ENCODE measurements at places on chromosomes 2 and 18. TPM values are rescaled to one million over a fixed set of nuclear protein-coding genes. Genes with fewer than 3 reads are reported as not detected.

MYL12A gene
- 513 TPM for polyA plus RNA-seq

ATOH8 gene
- polyA plus RNA-seq: 11.2 TPM

CDK15 gene
- polyA plus RNA-seq: 1.1 TPM

EMILIN2 gene
- polyA plus RNA-seq: 11.9 TPM

DCTN1 gene
- 140 TPM for polyA plus RNA-seq

PLEKHB2 gene
- polyA plus RNA-seq: 90.0 TPM

PROM2 gene
- 22.8 TPM for polyA plus RNA-seq

ERMN gene
- polyA plus RNA-seq: 0.10 TPM

DSEL gene
- polyA plus RNA-seq: 24.2 TPM

LYPD1 gene
- polyA plus RNA-seq: 81.9 TPM

VWA3B gene
- 0.40 TPM for polyA plus RNA-seq

SETBP1 gene
- polyA plus RNA-seq: 27.5 TPM

BMP10 gene
- not detected for polyA plus RNA-seq

ROCK1 gene
- polyA plus RNA-seq: 64.2 TPM

C2orf78 gene
- polyA plus RNA-seq: not detected

CRYGD gene
- not detected for polyA plus RNA-seq

- no peak for DNase-seq
Measured at GRCh38 chr2:156333274-156333950, 891 bp upstream of the NR4A2 start.

DNA sequence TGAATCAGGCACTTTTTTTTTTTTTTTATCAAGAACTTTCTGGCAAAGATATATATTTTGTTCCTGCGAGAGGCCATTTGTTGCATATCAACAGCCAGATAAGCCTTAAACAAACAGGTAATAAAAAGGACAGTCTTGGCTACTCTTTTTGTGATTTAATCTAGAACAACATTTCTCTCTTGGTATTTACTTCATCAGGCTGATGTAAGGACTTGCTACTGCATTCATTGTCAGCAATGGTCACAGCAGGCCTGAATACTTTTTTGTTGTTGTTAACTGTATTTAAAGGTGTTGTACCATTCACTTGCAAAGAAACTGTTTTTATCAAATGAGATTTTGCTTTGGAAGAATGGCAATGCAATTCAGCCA is 683.8 kb downstream of the IRS1 start:
- DNase-seq: no peak

DNA sequence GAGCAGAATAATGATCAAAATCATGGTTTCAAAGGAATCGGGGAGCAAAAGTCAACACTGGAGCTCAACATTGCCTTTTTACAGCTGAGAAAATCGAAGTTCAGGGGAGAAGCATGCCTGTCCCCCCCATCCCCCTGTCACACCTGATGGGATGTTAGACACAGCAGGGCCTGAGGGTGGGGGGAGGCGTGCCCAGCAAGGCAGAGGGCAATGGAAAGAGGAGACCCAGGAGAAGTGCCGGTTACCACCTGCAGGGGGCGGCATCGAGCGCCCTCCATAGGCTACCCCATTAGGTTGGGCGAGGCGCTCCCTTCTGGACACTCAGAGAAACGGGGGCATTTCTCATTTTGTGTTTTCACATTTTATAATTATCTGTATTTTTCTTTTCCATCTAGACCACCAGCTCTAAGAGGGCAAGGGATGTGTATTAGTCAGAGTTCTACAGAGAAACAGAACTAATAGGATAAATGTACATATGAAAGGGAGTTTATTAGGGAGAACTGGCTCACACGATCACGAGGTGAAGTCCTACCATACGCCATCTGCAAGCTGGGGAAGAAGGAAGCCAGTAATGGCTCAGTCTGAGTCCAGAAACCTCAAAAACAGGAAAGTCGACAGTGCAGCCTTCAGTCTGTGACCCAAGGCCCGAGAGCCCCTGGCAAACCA is 271.3 kb downstream of the LRATD1 start:
- DNase-seq: no peak

GRCh38 chr18:72542984-72543356 is 1.2 kb downstream of the CBLN2 start:
- no peak for DNase-seq

DNA sequence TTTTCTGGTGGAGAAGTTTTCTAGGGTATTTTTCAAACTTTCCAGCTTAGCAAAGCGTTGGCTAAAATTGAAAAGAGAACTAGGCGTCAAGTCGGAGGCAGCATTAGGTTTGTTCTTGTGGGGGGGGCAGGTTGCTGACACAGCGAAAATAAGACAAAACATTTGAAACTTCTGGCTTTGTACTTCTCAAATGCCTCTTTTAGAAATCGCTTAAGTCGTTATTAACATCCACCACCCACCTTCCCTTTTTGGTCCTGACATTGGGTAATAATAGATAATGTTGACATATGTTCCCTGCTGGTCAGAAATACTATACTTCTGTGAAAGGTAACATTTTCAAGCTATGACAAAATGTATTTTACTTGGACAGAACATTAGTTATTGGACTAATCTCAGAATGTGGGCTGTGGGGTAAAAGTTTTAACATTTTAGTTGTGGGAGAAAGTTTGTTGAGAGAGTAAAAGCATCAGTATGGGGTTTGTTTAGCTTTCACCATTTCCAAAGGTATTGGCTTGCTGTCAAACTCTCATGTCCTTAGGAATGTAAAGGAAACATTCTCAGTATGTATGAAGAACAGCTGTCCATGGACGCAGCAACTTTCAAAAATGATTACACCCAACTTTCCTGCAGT is 88.1 kb upstream of the ZEB2 start:
- DNase-seq: no peak

GRCh38 chr2:236558993-236559978 is 10.3 kb upstream of the ACKR3 start:
- no peak for DNase-seq

- DNase-seq: no peak
Measured at GRCh38 chr2:124053796-124054195, 28.7 kb downstream of the CNTNAP5 start.

GRCh38 chr18:46480226-46480625 is 176.8 kb downstream of the LOXHD1 start:
- no peak for DNase-seq

- no peak for DNase-seq
Measured at GRCh38 chr18:9594823-9595596, 19.3 kb downstream of the PPP4R1 start.

DNA sequence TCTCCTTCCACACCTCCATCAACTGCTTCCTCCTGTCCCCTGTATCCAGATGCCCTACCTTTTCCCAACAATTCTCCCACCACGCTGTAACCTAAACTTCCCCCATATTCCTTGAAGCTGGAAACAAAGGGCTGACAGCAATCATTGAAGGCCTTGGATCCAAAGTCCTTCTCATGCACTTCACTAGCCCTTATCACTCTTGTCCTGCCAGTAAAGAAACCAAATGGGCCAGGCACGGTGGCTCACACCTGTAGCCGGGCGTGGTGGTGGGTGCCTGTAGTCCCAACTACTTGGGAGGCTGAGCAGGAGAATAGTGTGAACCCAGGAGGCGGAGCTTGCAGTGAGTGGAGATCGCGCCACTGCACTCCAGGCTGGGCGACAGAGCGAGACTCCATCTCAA is 11.9 kb upstream of the ADNP2 start:
- no peak for DNase-seq

DNA sequence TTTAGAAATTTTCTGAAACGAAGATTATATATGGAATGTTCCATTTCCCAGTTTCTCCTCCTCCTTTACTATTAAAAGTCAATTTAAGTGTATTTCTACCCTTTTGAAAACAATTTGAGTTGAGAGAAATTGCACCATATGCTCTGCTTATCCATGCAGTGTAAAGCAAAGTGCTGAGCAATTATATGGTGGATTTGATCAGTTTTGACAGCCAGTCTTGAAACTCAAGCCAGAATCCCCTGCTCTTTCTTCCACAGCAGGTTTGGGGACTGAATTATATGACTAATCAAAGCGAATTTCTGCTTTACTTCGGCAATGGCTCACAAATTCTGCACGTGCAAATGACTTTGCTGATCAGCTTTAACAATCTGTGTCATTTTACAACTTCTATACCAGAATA is 1183.6 kb downstream of the LRP1B start:
- no peak for DNase-seq

- DNase-seq: no peak
Measured at GRCh38 chr2:214775971-214776370, 33.5 kb downstream of the BARD1 start.

- DNase-seq: no peak
Measured at GRCh38 chr2:69538249-69538648, 101.0 kb upstream of the NFU1 start.

GRCh38 chr2:67948506-67948905 is 114.3 kb downstream of the C1D start:
- no peak for DNase-seq

DNA sequence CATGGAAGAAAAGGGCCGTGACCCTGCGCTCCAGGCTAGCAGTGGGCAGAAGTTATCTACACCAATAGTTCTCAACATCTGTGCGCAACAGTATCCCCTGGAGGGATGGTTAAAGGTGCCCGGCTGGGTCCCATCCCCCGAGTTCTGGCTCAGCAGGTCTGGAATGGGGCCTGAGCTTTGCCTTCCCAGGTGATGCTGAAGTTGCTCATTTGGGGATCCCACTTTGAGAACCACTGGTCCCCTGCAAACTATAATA is 31.1 kb downstream of the DNMT3A start:
- no peak for DNase-seq

GRCh38 chr2:153819501-153819900 is 52.2 kb upstream of the GALNT13 start:
- no peak for DNase-seq

DNA sequence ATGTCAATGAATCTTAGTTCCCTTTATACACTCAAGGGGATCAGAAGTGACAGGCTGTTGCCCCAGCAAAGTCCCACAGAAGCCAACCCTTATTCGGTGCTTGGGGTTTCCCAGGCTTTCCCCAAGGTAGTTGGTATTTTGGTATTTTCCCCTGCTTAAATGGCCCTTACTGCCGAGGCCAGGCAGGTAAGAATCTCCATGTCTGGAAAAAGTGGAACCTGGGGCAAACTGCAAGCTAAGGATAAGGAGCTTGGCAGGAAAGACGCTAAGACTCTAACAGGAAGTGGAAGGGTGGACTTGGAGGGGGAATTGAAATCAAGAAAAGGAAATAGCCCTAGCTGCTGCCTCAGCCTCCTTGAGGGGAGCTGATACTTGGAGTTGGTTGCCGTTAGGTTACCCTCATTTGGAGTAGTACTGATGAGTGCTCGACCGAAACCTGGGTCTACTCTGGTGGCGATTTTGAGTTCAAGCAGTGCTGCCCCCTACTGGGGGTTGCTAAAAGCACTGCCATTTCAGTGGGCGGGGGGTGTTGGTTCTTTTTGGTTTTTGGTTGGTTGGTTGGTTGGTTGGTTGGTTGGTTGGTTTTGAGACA is 3.3 kb upstream of the GPBAR1 start:
- DNase-seq: no peak

DNA sequence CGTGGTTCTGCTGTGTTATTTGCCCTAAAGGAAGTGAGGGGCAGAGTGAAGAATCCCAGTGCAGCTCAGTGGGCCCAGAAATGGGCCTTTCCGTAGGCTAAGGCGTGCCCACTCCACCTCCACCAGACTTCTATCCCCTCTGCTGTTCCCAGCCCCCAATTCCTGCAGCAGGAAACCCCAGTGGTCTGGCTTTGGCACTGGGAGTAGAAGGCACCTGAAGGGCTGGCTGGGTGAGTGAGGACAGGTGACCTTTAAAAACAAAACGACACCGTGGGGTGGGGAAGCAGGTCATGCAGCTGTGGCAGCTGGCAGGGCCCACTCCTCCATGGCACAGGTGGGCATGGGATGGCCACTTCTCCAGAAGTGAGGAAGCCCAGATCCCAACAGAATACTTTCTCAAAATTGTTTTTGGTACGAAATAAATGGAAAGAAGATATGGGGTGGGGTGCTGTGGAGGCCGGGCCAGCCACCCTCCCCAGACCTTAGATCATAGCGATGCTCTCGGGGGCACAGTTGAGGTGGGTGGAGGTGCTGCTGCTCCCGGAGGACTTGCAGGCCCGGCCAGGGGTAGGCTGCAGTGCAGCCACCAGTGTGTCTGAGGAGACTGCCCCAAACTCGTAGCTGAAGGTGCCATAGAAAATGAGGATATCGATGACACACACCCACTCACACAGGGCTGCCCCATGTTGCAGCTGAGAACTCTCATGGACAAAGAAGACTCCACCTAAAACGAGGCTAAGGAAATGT is 3.2 kb downstream of the RNF181 start:
- no peak for DNase-seq

- DNase-seq: no peak
Measured at GRCh38 chr2:602571-603359, 74.4 kb downstream of the TMEM18 start.

DNA sequence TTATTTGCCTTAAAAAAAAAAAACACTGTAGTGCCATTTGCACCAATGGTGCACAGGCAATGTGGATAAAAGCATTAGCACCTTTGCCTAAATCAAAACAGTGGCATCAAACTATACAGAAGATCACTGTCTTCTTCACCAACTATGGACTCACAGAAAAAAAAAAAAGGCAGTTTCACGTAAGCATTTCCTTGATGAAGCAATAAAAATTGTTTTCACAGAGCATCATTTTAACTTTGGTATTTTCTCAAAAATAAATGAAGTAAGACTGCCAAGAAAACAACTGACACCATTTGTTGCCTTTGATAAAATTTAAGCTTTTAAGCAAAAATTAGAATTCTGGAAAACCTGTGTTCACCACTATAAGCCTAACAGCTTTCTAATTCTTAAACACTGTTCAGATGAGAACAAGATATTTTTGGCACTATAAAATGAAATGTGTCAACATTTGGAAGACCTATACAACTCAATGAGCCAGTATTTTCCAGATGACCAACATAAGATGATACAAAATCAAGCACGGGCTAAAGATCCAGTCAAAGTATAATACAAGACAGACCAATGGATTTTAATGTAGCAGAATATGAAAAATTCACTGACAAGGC is 21.1 kb downstream of the METTL8 start:
- no peak for DNase-seq

- DNase-seq: no peak
Measured at GRCh38 chr2:233519787-233520611, 46.6 kb downstream of the USP40 start.

- DNase-seq: no peak
Measured at GRCh38 chr2:36677996-36678605, 18.4 kb upstream of the VIT start.

DNA sequence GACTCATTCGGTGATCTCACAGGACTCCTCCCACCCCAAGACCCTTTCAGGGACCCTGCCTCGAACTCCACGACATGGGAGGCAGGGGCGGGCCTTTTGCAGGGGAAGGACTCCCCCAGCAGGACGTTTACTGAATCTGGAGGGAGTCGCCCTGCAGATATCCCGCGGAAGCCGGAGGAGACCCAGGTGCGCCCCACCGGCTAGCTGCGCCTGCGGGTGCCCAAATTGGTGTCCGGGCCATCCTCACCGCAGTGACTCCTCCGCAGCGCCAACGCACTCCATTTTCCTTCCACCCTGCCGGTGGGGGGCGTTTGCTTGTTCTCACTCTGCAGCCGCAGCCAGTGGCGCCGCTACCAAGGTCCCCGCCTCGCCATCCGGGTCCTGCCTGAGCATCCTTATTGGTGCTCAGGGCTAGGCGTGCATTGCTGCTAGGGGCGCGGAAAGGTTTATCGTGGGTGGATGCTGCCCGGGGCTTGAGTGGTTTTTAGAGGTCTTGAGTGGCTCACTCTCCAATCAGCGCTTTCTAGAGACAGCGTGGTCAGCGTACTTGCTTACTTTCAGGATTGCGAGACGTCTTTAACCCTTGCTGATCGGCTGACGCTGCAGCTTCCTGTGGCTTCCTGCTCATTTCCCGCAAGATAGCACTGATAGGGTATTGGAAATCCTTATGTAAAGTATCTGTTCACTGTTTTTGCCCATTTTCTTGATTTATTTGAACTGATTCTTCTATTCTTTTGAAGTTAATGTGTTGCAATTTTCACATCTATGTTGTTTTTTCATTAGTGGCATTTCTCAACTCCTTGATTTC is 81.4 kb downstream of the BIN1 start:
- no peak for DNase-seq

- DNase-seq: no peak
Measured at GRCh38 chr2:238274152-238274865, 14.1 kb downstream of the PER2 start.
